ENCODE measurements at places on chromosomes 1 and 21.

DNA sequence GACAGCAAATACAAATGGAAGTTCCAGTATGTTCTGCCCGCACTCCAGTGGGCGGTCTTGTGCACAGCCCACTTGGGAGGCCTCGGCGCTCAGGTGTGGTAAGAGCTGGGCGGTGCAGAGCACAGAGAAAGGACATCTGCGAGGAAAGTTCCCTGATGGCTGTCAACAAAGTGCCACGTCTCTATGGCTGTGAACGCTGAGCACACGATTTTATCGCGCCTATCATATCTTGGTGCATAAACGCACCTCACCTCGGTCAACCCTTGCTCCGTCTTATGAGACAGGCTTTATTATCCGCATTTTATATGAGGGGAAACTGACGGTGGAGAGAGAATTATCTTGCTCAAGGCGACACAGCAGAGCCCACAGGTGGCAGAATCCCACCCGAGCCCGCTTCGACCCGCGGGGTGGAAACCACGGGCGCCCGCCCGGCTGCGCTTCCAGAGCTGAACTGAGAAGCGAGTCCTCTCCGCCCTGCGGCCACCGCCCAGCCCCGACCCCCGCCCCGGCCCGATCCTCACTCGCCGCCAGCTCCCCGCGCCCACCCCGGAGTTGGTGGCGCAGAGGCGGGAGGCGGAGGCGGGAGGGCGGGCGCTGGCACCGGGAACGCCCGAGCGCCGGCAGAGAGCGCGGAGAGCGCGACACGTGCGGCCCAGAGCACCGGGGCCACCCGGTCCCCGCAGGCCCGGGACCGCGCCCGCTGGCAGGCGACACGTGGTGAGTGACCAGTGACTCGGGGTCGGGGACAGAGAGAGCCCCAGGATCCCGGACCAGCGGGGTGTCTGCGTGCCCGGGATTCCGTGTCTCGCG lies at the start of gene IL12RB2:
Gene IL12RB2 (plus strand): TSS at position 623 of the 810 bp plus-strand sequence. CDS start 12,496 bp downstream, outside the sequence.
- DNase-seq: peak; percentile 17

GRCh38 chr1:39944410-39945112 lies 10.4 kb upstream of the MFSD2A start:
- DNase-seq: no peak

- no peak for DNase-seq
Observed at GRCh38 chr1:6770751-6771440, 14.4 kb upstream of the CAMTA1 start.

GRCh38 chr1:182413969-182414368 lies 13.5 kb upstream of the TEDDM1 start:
- no peak for DNase-seq

DNA sequence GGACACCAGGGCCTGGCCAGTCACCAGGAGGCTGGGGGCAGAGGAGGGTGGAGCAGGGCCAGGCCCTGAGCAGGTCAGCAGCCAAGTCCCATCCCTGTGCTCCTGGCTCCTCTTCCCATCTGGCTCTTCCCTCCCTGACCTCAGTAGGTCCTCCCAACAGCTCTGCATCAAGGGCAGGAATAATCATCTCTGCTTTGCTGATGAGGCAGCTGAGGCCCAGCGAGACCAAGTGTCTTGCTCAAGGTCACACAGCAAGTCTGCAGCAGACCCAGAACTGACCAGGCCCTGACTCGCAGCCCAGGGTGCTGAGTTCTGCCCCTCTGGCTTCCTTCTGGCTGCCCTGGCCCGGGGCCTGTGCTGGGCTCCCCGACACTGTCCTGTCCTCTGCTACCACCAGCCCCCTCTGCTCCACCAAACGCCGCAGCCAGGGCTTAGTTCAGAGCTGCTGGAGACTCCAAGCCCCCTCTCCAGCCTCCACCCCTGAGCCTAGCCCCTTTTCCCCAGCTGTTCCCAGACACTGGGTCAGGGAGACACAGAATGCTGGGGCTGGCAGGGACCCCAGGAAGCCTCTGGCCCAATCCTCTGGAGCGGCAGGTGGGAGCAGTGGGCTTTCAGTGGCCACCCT lies 224.9 kb downstream of the PTPRU start:
- DNase-seq: no peak

GRCh38 chr1:4179914-4180735 lies 280.1 kb upstream of the C1orf174 start:
- DNase-seq: no peak

GRCh38 chr1:183039330-183039729 lies 16.1 kb downstream of the LAMC1 start:
- no peak for DNase-seq

GRCh38 chr1:109960745-109961094 lies 23.8 kb upstream of the AHCYL1 start:
- DNase-seq: no peak

GRCh38 chr21:35502821-35503220 lies 453.7 kb upstream of the RUNX1 start:
- no peak for DNase-seq

DNA sequence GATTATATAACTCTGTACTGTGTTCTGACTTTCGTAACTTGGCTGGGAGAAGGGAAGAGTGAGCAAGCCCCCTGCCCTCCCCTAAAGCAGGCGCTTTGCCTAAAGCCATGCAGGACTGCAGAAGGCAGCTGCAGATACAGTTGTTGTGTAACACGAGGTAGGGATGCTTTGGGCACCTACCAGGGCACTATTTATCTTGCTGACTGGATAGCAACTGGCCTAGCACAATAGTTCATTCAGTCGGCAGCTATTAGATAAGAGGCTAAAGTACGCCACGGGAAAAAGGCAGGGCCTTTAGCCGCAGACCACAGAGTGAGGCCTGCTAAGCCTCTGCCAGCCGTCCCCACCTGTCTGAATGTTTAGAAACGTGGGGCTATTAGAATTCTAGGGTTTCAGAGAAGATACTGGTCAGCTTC lies 80.9 kb downstream of the TTC3 start:
- DNase-seq: no peak

- DNase-seq: no peak
Observed at GRCh38 chr1:43414634-43415223, 25.0 kb downstream of the SZT2 start.

GRCh38 chr1:48164571-48164970 lies 57.9 kb upstream of the SLC5A9 start:
- DNase-seq: no peak

DNA sequence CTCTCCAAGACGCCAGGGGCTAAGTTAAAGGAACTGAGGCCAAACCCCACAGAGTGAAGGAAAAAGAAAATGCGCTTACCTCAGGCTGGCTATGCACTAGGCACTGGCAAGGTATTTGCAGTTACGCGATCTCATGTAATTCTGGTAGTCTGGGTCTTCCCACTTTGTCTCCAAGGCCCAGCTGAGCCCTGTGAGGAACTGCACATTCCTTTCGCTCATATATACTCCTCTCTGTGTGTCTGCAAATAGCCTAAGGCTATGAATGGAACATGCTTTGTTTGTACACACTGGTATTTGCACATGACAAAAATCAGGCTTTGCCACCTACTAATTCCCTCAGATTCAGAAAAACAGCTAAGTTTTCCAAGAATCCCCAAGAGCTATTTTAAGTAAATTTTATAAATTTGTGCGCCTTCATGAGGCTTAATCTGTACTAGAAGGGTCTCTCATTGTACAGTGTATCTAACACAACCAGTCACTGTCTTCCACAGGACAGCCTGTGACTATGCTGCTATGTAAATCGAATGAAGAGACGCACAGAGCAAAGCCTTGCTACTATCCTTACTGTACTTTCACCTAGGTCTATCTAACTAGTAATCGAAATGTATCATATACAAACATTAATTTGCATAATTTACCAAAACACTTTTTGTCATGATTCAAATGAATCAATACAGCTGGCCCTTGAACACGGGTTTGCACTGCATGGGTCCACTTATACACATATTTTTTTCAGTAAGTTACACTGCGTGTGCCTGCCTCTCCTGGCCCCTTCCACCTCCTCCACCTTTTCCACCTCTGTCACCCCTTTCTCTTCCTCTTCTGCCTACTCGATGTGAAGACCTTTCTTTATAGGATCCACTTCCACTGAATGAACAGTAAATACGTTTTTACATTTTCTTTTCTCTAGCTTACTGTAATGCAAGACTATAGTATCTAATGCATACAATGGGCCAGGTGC lies 87.0 kb downstream of the SIPA1L2 start:
- no peak for DNase-seq

GRCh38 chr21:42324896-42325295 lies 9.7 kb upstream of the TFF3 start:
- DNase-seq: no peak

- DNase-seq: no peak
Observed at GRCh38 chr1:59138402-59138801, 158.5 kb upstream of the FGGY start.

GRCh38 chr1:209988706-209989105 lies 50.7 kb downstream of the SYT14 start:
- no peak for DNase-seq

GRCh38 chr1:240074908-240075307 lies 16.8 kb upstream of the FMN2 start:
- DNase-seq: no peak

DNA sequence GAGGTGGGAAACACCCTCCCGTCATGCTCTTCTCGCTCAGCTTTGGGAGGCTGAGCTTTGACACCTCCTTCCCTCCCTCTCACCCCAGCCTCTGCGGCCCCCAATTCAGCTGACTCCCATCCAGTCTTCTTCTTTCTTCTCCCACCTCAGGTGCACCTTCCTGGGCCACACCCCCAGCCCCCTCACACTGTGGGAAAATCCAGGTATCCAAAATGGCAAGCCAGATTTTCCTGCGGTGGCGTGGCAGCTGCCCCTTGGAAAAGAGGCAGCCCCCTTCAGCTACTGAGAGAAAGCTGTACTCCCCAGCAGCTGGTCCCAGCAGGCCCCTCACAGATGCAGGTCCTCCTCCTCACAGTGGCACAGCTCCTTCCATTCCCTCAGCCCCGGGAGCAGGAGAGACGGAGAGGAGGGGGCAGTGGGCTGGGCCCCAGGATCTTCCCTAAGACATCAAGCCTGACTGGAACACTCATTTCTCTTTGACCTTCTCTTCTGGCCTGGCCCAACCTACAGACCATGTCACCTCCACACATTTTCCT lies 61.6 kb downstream of the OPTC start:
- no peak for DNase-seq

- no peak for DNase-seq
Observed at GRCh38 chr21:30434033-30434631, 4.1 kb downstream of the KRTAP13-4 start.

GRCh38 chr1:21379571-21379970 lies 60.4 kb upstream of the NBPF3 start:
- no peak for DNase-seq

DNA sequence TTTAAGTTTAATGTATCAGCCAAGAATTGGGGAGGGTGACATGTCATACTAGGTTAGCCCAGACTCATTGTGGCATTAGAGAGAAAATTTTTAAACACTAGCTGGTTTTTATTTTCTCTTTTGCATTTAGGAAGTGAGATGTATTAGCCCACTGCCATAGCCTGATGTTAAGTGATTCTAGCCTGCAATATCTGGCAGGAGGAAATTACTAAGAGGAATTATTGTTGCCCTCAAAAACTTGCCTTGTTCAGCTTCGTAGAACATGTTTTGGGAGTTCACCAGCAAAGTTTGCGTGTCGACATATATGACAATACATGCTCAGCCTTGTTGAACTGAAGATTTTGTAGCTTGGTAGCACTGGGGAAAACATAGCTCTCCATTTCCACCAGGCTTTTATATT lies 12.5 kb downstream of the ADAM30 start:
- no peak for DNase-seq

GRCh38 chr1:164604541-164604940 lies 45.6 kb downstream of the PBX1 start:
- DNase-seq: no peak

DNA sequence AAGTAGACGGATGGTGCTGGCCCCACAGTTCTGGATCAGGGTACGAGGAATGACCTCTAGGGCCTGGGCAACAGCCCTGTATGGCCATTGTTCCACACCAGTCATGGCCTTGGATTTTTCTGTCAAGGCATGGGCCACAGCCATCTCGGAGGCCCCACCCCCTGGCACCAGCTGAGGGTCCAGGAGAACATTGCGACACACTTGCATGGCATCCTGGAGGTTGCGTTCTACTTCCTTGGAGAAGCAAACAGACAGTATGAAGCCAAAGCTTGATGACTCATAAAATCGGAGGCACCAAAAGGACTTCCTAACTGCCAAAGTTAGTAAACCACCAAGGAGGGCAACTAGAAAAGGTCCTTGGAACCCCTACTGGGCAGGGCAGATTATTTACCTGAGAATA lies 11.9 kb upstream of the VHLL start:
- DNase-seq: no peak

GRCh38 chr1:17984583-17984982 lies 123.0 kb upstream of the IGSF21 start:
- peak; percentile 33 for DNase-seq

DNA sequence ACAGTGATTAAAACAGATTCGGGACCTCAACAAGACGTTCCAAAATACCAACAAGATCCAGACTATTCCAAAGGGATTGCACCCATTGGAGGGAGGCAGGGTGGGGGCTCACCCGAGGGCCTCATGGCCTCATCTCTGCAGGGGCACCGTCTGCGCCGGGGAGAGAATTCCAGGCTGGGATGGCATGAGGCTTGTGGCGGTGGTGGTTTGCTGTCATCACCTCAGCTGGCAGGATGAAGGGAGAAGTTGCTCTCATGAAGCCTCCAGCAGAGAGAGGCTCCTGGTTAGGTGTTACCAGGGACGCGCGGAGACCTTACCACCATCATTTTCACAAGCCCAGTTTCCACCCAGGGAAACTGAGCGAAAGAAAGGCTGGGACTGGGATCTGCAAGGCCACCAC lies 6.7 kb upstream of the PDPN start:
- DNase-seq: no peak

- no peak for DNase-seq
Observed at GRCh38 chr1:191690931-191691330, 467.3 kb upstream of the RGS18 start.

- DNase-seq: no peak
Observed at GRCh38 chr1:81949421-81949820, 148.7 kb downstream of the ADGRL2 start.

DNA sequence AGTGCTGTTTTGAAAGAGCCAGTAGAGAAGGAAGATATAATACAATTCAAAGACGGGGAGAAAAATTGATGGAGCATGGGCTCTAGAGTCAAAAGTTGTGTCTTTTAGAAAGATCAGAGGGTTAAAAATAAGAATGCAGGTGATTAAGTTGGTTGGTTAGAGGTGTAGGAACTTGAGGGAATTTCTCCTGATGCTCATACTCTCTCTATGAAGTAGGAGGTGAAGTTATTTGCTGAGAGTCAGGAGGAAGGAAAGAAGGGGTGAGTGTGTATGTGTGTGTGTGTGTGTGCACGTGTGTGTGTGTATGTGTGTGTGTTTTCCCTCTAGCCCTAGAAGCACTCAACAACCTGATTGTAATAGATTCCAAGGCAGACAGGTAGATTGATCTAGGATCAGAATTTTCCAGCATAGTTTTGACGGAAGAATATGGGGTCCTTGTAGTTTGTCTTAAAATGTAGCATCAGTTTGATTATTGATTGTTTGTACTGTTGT lies 88.3 kb upstream of the MACF1 start:
- no peak for DNase-seq
